Stimulated activated CD8-positive, alpha-beta memory T cell treated with anti-CD3 and anti-CD28 coated beads, Interleukin-2, amount 100 ng/mL, for 1 hour (primary cell): ENCODE measurements at places on chromosomes 4 and X.

- DNase-seq = no peak
Observed at GRCh38 chr4:16952896-16953630, 54.6 kb upstream of the LDB2 start.

- DNase-seq = no peak
Observed at GRCh38 chrX:22057667-22058066, 25.5 kb downstream of the PHEX start.

DNA sequence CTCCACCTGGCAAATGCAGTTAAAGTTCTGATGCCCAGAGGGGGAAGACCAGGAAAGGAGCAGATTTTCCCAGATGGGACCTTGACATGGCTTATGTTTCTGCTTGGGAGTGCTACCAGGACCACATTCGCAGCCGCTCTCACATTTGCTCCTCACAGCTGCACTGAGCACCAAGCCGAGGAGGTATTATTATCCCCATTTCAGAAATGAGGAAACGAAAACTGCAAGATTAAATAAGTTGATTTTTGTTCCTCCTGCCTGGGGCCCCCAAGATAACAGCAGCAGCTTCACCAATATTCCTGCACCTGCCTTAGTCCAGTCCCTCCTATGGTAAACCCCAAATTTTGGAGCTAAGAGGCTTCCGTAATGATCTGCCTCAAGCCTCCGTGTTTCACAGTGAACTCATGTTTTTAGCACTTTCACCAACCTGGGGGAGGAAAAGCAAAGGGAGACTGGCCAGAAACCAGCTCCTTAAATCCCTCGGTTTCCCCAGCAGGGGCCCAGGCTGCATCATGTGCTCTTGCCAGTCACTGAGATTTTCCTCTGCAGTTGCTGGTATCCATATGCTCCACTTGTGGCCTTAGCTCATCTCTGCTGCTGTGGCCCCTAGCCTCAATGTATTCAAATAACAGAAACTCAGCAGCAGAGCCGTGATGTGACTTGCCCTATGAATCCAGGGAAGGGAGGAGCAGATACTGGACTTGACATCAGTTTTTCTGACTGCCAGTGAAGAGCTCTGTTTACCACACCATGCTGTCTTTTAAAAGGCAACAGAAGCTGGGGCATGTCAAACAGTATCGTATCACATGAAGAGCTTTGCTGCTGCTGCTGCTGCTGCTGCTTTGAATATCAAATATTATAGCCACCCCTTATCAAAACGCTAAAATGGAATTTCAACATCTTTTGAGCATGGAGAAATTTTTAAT lies 95.5 kb upstream of the KLHL13 start:
- DNase-seq = no peak

- DNase-seq = no peak
Observed at GRCh38 chr4:96108146-96108545, 268.3 kb downstream of the PDHA2 start.

- no peak for DNase-seq
Observed at GRCh38 chr4:47490550-47490949, 5.5 kb downstream of the ATP10D start.

DNA sequence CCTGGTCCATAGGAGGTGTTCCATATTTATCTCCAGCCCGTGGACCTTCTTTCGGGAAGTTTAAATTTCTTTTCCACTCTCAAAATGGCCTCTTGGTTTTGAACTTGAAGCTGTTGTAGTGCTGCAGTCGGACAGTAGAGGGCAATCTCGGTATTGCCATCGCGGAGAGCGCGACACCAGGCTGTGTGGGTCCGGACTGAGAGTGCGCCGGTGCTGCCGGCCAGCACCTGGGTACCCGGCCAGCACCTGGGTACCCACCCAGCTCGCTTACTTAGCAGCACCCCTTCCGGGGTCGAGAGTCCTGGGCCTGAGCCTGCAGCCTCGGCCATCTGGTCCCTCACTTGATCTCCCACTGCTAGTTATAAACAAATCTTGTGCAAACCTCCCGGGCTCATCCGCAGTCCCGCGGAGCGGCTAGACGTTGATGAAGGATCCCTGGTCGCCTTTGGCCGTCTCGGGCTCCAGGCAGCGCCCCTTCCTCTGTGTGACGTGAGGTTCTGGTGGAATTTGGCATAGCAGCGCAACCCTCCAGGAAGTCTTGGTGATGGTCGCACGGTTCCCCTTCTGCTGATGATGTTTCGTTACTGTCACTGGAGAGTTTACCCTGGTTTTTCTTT lies 18.0 kb downstream of the FAM9A start:
- DNase-seq = no peak

DNA sequence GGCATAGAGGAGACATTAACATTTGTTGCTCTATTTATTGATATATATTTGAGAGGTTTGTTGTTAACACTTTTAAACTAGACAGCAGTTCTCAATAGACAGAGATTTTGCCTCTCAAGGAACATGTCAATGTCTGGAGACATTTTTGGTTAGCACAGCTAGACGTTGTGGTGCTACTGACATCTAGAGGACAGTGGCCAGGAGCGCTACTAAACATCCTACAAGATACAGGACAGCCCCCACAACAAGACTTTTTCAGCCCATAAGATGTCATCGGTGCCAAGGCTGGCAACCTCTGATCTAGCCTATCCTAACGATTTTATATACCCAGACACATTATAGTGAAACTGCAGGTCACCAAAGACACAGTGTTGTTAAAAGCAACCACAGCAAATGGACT lies 18.4 kb upstream of the CTSO start:
- no peak for DNase-seq

DNA sequence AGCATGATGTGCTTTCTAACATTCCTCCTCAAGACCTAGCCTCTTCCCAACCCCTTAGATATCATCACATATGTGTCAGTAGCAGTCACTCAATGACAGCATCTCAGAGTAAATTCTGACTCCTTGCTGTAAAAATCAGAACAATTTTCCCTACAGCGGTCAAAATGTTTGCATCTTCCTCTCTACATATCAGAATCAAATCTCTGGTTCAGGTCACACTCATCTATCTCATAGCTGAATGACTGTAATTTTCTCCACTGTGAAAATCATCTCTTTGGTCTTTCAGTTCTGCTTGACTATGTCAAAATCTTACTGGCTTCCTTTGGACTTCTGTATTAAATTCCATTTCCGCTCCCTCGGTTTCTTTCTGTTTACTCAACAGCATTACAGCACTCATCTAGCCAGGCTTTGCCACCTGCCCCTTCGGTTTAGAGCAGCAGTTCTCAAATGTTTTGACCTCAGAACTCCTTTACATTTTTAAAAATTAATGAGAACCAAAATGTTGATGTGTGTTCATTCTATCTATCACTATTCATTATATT lies 57.3 kb downstream of the AGA start:
- DNase-seq = no peak

- no peak for DNase-seq
Observed at GRCh38 chrX:136271300-136271699, 20.1 kb upstream of the MAP7D3 start.

- no peak for DNase-seq
Observed at GRCh38 chr4:38237139-38237538, 276.9 kb downstream of the PTTG2 start.

DNA sequence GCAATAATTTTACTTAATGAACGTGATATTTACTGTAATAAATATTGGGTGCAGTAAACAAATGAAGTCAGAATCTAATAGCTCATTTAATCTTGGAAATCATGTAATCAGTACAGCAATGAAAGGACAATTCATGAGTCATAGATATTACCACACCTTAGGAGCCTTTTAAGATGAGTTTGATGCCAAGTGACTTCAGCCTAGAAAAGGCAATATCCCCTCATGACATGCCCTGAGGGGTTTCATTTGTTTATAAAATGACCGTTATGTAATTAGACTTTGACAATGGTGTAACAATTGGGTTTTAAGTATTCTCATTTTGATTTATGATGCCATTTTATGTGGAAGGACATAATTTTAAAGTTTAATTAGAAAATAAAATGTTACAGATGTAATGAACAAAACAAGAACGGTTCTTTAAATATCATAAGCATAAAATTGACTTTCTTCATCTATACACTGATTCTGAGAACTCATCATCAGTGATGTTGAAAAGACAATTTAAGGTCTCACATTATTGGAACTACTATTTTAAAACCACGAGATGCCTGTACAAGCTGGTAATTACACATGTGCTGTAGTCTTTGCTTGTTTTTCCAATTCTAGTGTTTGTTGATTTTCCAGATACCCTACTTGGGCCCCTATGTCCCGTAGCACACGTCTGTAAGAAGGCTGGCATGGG lies 5.0 kb downstream of the FGF2 start:
- no peak for DNase-seq

- DNase-seq = no peak
Observed at GRCh38 chr4:164261831-164262230, 492.1 kb upstream of the SMIM31 start.

DNA sequence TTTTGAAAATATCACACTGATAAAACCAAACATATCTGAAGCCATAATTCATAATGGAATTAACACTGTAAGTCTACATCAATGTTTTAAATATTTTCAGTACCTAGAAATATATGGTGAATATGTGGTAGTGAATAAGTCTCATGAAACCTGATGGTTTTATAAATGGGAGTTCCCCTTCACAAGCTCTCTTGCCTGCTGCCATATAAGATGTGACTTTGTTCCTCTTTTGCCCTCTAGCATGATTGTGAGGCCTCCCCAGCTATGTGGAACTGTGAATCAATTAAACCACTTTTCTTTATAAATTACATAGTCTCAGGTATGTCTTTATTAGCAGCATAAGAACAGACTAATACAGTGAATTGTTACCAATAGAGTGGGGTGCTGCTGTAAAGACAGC lies 536.8 kb upstream of the GALNT7 start:
- DNase-seq = no peak

GRCh38 chr4:113116414-113117357 lies 67.2 kb downstream of the ANK2 start:
- no peak for DNase-seq

DNA sequence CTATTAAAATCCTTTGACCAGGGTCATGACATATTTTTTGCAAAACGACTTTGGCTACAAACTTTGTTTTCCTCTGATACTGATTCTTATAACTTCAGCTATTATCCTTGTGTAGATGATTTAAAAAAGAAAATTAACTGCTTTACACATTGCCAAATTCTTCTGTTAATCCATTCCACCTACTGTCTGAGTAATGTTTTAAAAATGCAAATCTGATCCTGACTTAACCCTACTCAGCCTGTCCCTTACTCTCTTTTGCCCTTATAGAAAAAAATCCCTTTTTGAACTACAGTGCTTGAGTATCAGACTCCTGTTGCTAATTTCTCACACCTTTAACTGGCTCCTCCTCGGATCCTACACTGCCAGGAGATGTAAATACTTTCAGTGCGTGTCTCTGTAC lies 723.1 kb downstream of the ADGRL3 start:
- no peak for DNase-seq

DNA sequence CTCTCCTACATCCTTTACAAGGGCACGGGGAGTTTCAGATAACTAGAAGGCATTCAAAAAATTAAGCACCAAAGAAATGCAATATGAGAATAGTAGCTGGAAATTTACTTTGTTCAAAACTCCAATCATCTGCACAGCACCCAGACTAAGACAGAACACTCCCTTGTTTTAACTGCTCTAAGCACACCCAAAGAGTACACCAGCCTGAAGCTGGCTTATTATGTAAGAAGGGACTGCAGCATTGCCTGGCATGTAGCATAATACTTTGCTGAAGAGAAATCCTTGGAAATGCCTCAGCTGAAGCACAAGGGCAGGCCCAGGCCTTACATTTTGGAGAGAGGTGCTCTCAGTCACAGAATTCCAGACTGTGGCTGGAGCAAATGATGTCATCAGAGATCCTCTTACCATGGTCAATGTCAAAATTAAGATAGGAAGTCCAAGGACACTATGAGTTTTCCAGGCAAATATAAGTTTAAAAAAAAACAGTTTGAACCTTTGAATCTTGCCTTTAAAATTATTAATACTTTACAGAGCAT lies 14.8 kb downstream of the ARHGEF6 start:
- DNase-seq = no peak

- no peak for DNase-seq
Observed at GRCh38 chr4:7158081-7158750, 34.1 kb upstream of the SORCS2 start.

- no peak for DNase-seq
Observed at GRCh38 chr4:26719954-26720552, 136.2 kb downstream of the TBC1D19 start.
